ENCODE measurements at places on chromosomes 2 and 18. TPM values are rescaled to one million over a fixed set of nuclear protein-coding genes. Genes with fewer than 3 reads are reported as not detected.

SLC40A1 gene
- 25.7 TPM for total RNA-seq

AQP12B gene
- not detected for total RNA-seq

LRRTM1 gene
- not detected for total RNA-seq

FBLN7 gene
- 3.1 TPM for total RNA-seq

MAL gene
- not detected for total RNA-seq

TGFA gene
- total RNA-seq, result 0.91 TPM

IL18RAP gene
- total RNA-seq, result not detected

FTCDNL1 gene
- 0.76 TPM for total RNA-seq

HEATR5B gene
- 30.6 TPM for total RNA-seq

CROCC2 gene
- under 0.01 TPM for total RNA-seq

ITGA4 gene
- 7.4 TPM for total RNA-seq
